ENCODE measurements at places on chromosomes 5 and 9. TPM values are rescaled to one million over a fixed set of nuclear protein-coding genes. Genes with fewer than 3 reads are reported as not detected.

DNA sequence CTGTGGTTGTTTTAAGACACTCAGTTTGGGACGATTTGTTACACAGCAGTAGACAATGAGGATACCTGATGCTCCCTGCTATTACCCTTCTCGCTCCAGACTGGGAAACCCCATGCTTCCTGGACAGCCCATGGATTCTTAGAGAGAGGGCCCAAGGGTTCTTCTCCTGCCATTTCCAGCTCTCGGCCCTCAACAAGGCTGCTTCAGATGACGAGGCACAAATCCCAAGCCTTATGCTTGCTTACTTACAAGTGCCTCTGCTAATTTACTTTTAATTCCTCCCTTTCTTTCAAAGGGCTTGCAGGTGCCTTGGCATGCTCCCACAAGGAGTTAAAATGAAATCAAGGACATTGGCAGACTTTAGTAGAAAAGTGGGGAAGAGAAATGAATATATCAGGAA is 79.4 kb downstream of the GADD45G start:
- DNase-seq = no peak

- DNase-seq = peak; percentile 70
Measured at GRCh38 chr9:128724744-128725211, 851 bp upstream of the ZDHHC12 start.

- no peak for DNase-seq
Measured at GRCh38 chr9:33380390-33381094, 21.8 kb downstream of the AQP7 start.

OR1L6 gene
- not detected for total RNA-seq

Data from activated CD4-positive, alpha-beta T cell treated with anti-CD3 and anti-CD28 coated beads for 36 hours (primary cell).